ENCODE measurements at places on chromosomes 7 and 10.

DNA sequence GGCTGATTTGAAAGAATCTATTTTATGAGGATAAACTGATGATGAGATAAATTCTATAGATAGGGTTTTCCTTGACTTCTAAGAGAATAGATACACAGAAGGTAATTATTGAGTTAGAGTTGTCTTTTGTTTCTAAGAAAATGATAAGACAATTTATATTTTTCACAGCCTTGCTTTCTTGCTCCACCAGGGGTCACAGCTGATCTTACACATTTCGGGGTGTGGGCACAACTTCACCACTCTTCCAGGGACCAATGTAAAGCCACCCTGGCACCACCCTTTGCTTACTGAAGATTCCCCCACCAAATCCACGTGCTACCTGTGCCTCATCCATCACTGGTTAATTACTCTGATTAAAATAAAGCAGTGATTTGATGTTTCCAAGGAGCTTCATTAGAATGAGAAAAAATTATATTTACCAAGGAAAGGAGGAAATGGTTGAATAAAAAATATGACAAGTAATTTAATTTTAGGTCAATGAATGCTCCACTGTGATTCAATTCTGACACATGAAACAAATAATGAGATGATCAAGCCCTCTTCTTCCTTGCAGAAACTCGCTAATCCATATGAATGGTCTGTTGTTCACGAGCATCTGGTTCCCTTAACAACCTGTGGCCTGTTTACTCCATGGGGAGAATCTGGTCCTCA, 177.3 kb upstream of the TNS3 start:
- DNase-seq: no peak

DNA sequence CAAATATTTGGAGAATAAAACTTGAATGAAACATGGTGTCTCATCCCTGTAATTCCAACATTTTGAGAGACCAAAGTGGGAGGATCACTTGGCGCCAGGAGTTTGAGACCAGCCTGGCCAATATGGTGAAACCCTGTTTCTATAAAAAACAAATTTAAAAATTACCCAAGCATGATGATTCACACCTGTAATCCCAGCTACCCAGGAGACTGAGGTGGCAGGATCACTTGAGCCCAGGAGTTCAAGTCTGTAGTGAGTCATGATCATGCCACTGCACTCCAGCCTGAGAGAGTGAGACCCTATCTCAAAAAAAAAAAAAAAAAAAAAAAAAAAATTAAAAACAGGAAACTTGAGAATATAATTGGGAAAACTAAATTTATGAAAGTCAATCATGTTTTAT, 481.1 kb downstream of the SEMA3D start:
- no peak for DNase-seq

GRCh38 chr10:80324086-80324485, 32.5 kb downstream of the DYDC1 start:
- no peak for DNase-seq

DNA sequence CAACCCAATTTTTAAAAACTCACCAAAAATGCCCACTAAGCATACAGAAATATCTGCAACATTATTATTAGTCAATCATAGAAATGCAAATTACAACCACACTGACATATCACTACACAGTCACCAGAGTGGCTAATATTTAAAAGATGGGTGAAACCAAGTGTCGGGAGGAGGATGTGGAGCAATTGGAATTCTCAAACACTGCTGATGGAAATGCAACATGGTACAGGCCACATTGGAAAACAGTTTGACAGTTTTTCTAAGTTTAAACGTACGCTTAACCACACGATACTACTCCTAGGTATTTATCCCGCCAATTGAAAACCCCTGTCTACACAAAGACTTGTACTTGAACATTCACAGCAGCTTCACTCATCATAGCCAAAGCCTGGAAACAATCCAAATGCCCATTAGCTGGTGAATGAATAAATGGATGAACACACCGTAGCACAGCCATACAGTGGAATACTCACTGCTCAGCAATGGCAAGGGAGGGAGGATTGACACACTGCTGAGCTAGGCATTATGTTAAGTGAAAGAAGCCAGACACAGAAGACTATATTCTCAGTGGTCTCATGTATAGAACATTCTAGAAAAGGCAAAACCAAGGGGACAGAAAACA, 16.3 kb downstream of the GCK start:
- DNase-seq: no peak

DNA sequence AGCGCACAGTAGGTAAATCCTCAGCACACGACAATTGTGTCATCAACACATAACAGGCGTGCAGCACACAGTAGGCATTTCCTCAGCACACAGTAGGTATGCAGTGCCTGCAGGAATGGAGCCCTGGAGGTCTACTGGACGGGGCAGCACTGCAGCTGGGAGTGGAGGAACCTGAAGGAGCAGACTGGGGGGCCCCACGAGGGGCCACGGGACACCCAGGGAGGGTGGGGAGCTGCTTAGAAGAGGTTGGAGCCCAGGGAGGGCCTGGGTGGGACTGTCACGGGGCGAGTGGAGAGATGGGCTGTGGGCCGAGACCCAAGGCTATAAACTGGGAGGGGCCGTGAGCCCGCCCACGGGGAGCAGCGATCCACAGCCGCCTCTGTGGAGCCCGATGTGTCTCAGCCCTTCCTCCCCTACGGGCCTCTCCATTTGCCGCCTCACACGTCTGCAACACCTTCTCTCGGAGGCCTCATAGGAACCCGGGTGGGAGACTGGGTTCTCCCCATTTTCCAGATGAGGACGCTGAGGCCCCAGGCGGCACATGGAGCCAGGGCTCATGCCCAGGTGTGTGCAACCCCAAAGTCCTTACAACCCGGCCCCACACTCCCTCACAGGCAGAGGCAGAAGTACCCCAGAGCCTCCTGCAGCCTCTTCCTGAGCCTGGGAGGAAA, 101.5 kb downstream of the MICALL2 start:
- no peak for DNase-seq

DNA sequence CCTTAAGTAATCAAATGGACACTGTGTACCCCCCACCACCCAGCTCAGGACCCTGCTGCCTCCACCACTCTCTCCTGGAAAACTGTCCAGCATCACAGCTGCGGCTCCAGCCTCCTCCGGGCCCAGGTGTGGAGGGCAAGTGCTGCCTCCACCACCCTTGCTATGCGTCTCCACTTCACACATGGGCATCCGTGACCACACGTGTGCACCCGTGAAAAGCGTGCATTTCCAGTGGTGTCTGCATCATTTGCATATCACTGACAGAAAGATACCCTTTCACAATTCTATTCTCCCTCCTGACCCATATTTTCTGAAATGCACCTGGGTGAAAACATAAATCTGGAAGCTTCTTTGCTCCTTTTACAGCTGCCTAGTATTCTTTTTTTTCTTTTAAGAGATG, 89.7 kb upstream of the PDGFA start:
- no peak for DNase-seq

- no peak for DNase-seq
Measured at GRCh38 chr7:74483402-74484336, 30.0 kb downstream of the GTF2IRD1 start.

DNA sequence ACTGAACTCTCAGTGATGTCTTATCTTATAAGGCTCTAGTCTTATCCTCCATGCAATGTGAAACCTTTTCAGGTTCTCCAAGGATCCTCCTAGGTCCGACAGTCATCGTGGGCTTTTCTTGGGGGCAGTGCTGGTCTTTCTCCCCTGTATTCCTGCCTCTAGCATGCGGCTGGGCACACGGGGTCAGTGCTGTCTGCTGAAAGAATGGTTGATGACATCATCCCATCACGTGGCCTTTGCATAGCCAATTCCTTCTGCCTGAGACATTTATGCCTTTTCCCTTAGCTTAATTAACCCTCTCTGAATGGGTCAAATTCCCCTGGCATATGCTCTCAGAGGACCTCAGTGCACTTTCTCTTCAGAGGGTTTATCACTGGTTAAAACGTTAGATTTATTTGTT, 27.0 kb upstream of the KCNK18 start:
- DNase-seq: no peak

- no peak for DNase-seq
Measured at GRCh38 chr7:137316648-137317353, 26.7 kb downstream of the PTN start.
